ENCODE measurements at places on chromosomes 11 and 22.

GRCh38 chr11:17098658-17099057, 21.2 kb upstream of the RPS13 start:
- no peak for DNase-seq

DNA sequence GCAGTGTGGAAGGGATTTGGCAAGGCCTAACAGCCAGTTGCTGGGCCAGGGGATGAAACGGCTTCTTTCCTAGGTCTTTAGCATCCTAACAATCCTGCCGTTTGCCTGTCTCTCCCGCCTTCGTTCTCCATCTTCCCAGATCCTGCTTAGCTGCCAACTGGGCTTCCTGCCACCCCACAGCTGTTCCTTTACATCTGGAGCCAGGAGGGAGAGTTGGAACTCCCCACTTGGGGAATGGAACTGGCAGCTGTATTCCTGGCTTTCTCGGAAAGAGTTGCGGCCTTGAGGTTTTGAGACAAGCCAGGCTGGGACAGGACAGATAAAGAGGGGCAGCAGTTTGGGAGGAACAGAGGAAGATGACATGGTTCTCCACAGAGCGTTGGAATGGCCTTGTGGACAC, 59.6 kb downstream of the ST3GAL4 start:
- no peak for DNase-seq

DNA sequence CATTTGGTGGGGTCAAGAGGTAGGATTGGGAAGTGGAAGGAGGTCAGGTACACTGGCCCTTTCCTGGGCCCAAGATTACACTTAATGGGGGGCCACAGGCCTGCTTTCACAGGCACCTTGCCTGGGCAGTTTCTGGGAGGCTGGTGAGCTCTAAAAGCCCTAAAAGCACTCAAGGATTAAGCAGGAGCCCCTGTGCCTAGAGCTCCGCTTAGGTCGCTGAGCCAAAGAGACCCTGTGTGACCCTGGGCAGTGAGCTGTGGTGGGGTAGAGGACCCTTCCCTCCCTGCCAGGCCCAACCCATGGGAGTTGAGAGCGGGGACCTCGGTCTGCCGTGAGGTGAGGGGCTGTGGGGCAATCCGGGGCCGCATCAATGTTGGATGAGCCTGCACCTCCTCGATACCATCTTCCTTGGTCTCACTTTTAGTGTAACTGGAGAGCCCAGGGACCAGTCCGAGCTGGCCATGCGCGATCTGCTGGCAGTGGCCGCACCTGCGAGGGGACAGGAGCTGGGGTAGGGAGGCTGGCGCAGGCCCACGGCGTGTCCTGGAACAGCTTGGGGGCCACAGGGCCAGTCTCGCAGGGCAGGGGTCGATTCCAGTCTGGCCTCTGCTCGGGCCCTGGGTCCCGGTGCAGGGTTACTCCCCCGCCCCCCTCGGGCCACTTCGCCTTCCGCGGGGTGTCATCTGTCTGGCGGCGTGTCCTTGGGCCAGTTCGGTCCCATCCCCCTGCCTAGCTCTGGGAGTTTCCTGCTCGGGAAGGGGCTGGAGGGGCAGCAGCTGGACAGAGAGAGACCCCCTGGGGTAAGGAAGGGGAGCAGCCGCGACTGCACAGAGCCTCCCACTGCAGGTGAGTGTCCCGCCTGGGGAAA, 44.3 kb downstream of the EIF3F start:
- no peak for DNase-seq

DNA sequence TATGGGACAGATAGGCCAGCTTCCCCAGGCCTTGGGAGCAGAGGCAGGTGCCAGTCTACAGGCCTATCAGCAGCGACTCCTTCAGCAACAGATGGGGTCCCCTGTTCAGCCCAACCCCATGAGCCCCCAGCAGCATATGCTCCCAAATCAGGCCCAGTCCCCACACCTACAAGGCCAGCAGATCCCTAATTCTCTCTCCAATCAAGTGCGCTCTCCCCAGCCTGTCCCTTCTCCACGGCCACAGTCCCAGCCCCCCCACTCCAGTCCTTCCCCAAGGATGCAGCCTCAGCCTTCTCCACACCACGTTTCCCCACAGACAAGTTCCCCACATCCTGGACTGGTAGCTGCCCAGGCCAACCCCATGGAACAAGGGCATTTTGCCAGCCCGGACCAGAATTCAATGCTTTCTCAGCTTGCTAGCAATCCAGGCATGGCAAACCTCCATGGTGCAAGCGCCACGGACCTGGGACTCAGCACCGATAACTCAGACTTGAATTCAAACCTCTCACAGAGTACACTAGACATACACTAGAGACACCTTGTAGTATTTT, 26.6 kb upstream of the L3MBTL2 start:
- no peak for DNase-seq

Data from amniotic stem cell (primary cell).